ENCODE measurements at places on chromosomes 6 and 20.

GRCh38 chr20:40930561-40930960, 98.1 kb upstream of the TOP1 start:
- DNase-seq: no peak

DNA sequence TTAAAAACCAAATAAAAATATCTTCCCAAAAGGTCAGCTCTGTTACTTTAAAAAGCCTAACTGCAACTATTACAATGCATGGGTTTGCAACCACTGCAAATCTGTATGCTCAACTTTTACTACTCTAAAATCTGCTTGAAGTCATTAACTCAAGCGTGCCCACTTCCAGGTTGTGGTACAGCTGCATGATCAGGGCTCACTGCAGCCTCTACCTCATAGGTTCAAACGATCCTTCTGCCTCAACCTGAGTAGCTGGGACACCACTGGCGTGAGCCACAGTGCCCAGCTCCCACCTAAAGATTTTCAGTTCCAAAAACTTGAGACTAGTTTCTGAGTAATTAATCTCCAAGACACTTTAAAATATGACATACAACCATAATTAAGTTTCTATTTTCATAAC, 8.2 kb downstream of the DIDO1 start:
- no peak for DNase-seq

DNA sequence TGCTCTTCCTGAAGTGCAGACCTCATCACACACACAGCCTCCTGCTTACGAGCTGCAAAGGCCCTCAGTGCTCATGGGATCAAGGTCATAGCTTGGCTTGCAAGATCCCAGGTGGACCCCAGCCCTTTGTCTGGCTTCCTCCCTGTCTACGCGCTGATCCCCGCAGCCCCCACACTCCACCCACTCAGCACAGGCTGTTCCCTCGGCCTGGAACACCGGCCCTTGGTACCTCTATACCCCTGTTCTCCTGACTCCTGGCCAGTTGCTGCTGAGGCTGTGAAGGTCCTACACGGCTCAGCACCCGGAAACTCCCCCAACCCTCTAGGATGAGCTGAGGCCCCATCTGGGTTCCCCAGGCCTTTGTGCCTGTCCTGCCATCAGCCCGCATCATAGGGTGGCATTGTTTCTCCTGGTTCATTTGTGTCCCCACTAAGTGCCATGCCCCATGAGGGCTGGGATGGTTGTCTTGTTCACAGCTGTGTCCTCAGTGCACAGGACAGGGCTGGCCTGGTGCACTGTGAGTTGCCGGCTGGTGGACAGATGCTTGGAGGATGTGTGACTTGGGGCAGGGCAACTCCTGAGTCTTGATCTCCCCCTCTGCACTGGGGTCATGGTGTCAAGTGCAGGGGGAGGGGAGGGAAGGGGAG, 57.0 kb downstream of the ADNP start:
- DNase-seq: no peak

DNA sequence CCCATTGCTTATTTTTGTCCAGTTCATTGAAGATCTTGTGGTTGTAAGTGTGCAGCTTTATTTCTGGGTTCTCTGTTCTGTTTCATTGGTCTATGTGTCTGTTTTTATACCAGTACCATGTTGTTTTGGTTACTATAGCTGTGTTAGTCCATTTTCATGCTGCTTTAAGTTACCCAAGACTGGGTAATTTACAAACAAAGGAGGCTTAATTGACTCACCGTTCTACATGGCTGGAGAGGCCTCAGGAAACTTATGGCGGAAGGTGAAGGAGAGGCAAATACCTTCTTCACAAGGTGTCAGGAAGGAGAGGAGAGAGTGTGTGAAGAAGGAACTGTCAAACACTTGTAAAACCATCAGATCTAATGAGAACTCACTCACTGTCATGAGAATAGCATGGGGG, 29.9 kb upstream of the FERMT1 start:
- no peak for DNase-seq

DNA sequence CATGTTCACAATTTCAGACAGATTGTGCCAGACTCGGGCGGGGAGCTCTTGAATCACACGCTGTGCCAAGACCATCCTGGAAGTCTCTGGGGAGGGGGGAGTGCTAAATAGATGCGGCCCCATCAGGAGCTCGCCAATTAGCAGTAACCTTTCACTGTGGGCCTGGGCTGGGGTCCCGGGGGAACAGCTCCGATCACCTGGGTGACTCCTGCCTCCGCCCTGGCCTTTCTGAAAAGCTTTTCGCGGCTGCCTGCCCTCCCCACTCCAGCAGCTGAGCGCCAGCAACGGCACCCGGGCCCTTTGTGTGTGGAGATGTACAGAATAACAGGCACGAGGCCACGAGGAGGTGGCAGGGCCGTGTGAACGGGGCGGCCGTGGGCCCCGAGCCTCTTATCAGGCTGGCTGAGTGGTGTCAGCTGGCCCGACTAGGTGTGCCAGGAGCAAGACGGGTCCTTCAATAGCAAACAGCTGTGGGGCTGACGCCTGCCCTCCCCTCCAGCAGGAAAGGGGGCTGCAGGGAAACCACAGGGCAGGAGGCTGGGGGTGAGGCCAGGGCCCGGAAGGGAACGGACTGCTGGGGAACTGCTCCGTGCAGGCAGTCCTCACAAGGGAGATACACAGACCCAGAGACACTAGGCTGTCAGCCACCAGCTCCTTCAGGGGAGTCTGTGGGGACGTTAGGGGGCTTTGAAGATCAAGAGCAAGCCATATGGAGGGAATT, 56.8 kb downstream of the NOL4L start:
- DNase-seq: peak; percentile 2

DNA sequence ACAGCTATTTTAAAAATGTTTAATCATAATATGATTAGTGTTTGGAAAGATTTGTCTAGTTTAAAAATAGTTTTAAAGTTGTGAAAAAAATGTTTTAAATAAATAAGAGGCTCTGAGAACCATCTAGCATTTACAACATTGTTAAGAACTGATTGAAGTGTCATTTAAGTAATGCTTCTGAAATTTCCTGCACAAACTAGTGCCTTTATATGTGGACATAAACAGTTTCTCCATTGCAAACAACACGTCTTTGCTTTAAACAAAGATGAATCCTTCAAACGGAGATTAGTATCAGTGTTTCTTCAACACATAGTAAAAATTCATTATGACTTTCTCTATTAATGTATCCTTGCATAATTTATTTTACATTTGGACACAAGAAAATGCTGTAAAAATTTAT, 45.9 kb upstream of the ID4 start:
- no peak for DNase-seq

DNA sequence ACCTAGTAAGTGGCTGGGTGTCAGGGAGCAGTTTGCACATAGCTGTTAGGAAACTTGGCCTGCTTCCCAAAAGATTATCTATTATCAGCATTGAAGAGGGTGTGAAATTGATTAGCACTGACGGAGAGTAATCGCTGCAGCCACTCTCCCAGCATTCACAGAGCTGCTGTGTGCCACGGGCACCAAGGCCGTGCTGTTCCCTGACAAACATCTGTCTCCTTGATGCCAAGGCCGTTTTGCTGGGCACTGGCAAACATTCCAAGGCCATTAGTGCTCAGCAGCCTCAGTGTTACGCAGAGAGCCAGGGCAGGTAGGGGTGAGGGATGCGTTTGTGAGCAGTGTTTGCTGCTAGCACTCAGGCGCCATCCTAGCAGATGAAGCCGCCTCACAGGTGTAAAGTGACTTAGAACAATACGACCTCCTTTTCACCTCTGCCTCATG, 57.7 kb upstream of the VSTM2L start:
- DNase-seq: no peak

GRCh38 chr6:4316867-4317400, 181.6 kb upstream of the ECI2 start:
- no peak for DNase-seq

DNA sequence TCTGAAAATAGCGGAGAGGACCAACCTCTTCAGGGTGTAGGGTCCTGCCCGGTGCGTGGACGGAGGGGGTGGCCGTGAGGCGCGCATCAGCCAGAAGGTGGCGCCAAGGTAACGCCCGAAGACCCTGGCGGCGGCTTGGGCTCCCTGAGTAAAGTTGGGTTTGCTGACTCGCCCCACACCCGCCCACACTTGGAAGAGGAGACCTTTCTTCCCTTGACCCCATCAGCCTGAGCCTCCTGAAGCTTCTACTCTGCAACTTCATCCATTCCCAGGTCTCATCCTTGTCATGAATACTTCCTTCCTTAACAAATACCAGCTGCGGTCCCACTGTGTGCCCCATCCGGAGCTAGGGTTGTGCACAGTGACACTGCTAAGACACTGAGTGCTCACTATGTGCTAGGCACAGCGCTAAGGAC, 14.6 kb downstream of the CD40 start:
- DNase-seq: peak; percentile 29

- no peak for DNase-seq
Measured at GRCh38 chr20:57384486-57384885, 6.7 kb upstream of the RBM38 start.

DNA sequence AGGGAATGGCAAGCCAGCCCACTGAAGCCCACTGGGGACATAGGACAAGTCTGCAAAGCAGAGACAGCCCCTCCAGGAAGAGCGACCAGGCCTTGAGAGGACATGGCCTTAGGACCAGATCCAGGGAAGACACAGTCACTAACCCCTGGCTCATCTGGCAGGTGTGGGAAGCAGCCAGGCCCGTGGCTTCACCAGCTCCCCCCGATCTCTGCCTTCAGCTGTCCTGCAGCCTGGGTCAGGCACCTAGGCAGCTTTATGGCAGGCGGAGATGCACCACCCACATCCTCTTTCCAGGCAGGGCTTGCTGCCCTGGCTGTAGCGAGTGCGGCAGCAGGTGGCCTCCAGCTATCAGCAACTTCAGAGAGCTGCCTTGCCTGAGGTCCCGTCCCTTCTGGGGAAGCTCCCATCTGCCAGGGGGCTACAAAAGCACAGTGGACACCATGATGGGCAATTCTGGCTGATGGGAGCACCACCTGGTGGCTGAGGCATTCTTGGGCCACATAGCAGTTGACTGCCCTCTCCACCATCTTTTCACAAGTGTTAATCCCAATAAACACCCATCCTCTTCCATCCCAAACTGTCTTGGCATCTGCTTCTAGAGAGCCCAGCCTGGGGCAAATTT, 85.8 kb downstream of the DZANK1 start:
- no peak for DNase-seq

DNA sequence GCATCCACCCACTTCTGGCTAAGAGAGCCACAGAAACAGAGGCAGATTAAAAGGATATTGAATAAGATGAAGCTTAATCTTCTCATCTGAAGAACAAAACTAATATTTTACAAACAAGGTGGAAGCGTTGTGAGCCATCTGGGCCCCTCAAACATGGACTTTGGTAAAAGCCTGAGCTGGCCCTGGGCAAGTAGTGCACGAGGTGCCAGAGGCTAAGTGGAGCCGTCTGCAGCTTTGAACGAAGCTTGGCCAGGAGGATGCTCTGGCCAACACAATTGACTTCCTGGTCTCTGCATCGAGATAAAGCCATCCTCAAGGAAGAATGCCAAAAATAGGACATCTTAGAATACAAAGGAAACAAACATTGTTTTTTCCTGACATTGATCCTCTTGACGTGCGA, 53.2 kb upstream of the PLEKHG1 start:
- no peak for DNase-seq

DNA sequence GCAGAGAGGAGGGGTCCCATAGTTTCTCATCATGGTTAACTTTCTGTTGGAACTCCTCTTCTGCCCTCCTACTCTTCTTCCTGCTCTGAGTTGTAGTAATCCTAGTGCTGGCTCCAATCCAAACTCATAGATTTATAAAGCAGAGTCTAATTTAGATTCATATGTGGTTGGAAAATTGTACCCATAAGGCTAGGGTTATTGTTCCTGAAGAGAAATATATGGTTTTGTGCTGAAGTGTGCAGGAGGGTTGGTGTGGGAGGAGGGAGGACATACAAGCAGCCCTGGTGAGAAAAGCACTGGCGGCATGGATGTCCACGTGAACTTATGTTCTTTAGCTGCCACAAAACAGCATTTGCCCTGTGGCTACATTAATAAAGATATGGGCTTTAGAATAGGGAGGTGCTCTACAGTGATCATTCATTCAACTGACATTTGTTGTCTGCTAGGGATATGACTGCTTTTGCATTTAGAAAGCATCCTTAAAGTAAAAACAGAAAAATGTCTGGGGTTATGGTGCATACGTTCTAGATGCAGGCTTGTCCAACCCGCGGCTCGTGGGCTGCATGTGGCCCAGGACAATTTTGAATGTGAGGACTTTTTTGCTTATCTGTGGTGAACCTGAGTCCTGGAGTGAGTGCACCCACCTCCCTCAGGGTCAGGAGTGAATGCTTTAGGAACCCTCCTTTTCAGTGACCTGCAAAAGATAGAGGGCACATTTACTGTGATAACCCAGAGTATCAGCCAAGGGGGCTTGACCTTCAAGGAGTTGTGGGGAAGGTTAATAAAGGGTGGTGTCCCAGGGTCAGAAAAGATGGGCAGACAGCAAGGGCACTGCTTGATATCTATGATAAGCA, 4.1 kb downstream of the HLA-A start:
- no peak for DNase-seq

DNA sequence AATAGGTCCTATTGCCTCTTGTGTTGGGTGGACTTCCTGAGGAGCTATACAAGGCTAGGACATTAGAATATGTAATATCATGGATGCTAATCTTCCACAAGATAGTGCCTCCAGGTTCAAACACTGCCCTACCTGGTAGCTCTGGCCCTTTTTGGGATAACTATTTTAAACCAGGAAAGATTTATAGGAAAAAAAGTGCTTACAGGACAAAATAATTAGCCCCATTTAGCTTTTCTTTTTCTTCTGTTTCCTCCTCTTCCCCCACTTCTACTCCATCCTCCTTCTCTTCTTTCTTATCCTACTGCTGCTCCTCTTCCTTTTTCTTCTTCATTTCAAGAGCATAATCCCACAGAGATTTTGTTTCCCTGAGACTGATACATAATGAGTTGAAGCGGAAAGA, 967.4 kb downstream of the PHF3 start:
- DNase-seq: no peak

GRCh38 chr6:804317-804716, 111.4 kb upstream of the EXOC2 start:
- no peak for DNase-seq

DNA sequence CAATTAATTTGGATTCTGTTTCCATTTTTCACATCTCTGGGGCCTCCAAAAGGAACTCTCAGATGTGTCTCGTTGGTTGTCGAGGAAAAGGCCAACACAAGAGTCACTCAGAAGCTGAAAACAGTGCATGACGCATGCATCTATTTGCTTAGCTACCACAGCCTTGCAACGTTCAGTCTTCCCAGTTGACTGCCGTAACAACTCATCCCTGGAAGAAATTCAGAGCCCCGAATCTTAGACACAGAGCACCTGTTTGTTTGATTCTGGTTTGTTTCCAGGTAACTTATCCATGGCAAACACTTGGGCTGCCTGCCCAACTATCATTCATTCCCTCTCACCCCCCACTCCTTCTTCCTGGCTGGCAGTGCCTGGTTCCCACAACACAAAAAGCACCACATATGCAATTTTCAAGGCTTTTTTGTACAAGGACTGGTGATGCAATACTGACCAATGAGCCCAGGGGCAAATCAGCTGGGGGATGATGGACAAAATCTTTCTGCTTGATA, 60.5 kb downstream of the ZMYND8 start:
- DNase-seq: no peak

Data from hippocampal formation (tissue), 2 donors.